Natural killer cell (primary cell): ENCODE measurements at places on chromosomes 4 and X. TPM values are rescaled to one million over a fixed set of nuclear protein-coding genes. Genes with fewer than 3 reads are reported as not detected.

GRCh38 chr4:25117274-25117673 lies 43.0 kb downstream of the SEPSECS start:
- no peak overlapping the region for H3K4me3 ChIP-seq
- no peak for DNase-seq
- no peaks in the 10 kb centered on the region for H3K27me3 ChIP-seq
- no peaks in the 10 kb centered on the region for H3K36me3 ChIP-seq
- H3K27ac ChIP-seq: no peak overlapping the region

DNA sequence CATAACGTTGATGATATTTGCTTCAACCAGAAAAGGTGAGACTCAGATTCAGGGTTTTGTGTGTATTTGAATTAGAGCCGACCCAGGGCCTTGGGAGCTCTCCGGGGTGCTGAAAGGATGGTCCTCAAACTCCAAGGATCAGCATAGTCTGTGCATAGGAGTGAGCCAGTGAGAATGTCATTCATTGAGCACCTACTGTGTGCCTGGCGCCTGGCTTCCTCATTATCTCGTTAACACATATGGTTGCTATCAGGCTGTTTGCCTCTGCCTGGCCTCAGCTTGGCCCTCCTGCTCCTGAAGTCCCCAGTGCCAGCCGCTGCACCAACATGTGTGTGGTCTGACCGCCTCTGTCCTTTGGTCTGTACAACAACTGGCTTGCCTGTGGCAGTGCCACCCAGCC lies 25.1 kb upstream of the JAKMIP1 start:
- H3K27ac ChIP-seq: no peak overlapping the region
- peaks cover 17% of the 10 kb centered on the region for H3K27me3 ChIP-seq
- no peak overlapping the region for H3K4me3 ChIP-seq
- peak; percentile 37 for DNase-seq
- H3K36me3 ChIP-seq: no peaks in the 10 kb centered on the region
- H3K4me1 ChIP-seq: peaks cover 6% of the 10 kb centered on the region

DNA sequence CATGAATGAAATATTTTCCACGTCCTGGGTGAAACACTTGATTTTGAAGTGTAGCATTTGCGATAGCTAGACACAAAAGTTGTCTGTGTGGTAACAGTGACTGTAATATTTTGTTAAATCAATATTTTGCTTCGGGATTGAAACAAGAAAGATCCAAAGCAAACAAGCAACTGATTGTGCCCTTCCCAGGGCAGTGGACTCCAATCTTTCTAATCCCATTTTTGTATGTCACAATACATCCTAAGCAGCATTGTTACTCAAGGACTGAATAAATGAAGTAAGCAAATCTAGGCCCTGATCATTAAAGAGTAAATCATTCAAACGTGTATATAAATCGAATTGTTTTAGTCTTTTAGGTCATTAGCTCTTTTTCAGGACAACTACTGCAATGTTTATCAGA lies 2.8 kb downstream of the ITM2A start:
- H3K4me1 ChIP-seq: peaks cover 8% of the 10 kb centered on the region
- DNase-seq: no peak
- H3K36me3 ChIP-seq: peaks cover 3% of the 10 kb centered on the region
- no peak overlapping the region for H3K4me3 ChIP-seq
- no peak overlapping the region for H3K27ac ChIP-seq
- no peaks in the 10 kb centered on the region for H3K27me3 ChIP-seq

DNA sequence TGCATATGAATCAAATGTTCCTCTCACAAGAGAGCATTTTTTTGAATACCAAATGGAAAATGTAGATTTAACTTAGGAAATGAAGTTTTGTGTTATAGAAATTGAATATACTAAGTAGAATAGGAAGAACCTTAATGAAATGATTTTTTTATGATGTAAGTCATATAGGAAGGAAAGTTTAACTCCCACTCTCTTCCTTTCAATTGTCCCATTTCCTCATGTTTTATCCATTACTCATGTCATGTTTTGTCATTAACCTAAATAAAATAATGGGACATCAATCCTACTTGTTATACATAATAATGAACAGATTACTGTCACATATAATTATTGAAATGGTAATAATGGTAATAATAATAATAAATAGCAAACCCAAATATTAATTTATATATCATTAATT lies 22.7 kb upstream of the SRD5A3 start:
- no peak overlapping the region for H3K4me3 ChIP-seq
- no peaks in the 10 kb centered on the region for H3K36me3 ChIP-seq
- DNase-seq: no peak

GRCh38 chr4:57333684-57334083 lies 223.5 kb upstream of the IGFBP7 start:
- no peaks in the 10 kb centered on the region for H3K36me3 ChIP-seq
- no peaks in the 10 kb centered on the region for H3K4me1 ChIP-seq
- no peak overlapping the region for H3K4me3 ChIP-seq
- DNase-seq: no peak
- H3K27ac ChIP-seq: no peak overlapping the region

GRCh38 chrX:137575596-137576255 lies 9.8 kb downstream of the ZIC3 start:
- no peak for DNase-seq
- no peak overlapping the region for H3K27ac ChIP-seq
- H3K4me3 ChIP-seq: no peak overlapping the region
- H3K36me3 ChIP-seq: no peaks in the 10 kb centered on the region
- peaks cover 5% of the 10 kb centered on the region for H3K27me3 ChIP-seq
- no peaks in the 10 kb centered on the region for H3K4me1 ChIP-seq

- peaks cover 14% of the 10 kb centered on the region for H3K4me1 ChIP-seq
- peaks cover 7% of the 10 kb centered on the region for H3K27me3 ChIP-seq
- no peaks in the 10 kb centered on the region for H3K36me3 ChIP-seq
- no peak for DNase-seq
- peak within 1 kb of the TSS; percentile 45 for H3K4me3 ChIP-seq
Observed at GRCh38 chr4:121951521-121952110, at the start of gene TRPC3. Gene TRPC3, minus strand, starts transcription at chr4:121952060. Its CDS starts 380 bp downstream, at chr4:121951680.

GRCh38 chr4:27915822-27916221 lies 1055.2 kb downstream of the STIM2 start:
- no peaks in the 10 kb centered on the region for H3K4me1 ChIP-seq
- H3K27me3 ChIP-seq: no peaks in the 10 kb centered on the region
- H3K4me3 ChIP-seq: no peak overlapping the region
- no peak overlapping the region for H3K27ac ChIP-seq
- H3K36me3 ChIP-seq: no peaks in the 10 kb centered on the region

GRCh38 chrX:126164226-126164625 lies 1.9 kb downstream of the DCAF12L2 start:
- no peaks in the 10 kb centered on the region for H3K36me3 ChIP-seq
- H3K27ac ChIP-seq: no peak overlapping the region
- no peaks in the 10 kb centered on the region for H3K27me3 ChIP-seq

DNA sequence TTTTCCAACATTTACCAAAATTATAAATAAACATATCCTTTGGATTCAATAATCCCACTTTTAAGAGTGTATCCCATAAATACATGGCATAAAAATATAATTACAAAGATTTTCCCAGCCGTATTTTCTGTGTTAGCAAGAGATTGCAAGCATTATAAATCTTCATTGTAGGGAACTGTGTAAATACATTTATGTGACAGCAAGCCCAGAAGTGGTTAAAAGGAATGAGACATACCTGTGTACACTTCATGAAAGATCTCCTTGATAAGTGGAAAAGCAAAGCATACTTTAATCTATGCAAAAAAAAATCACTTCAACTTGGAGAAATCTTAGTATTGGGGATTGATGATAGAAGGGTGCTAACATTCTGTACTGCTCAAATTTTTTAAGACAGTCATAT lies 173.1 kb downstream of the GASK1B start:
- H3K4me1 ChIP-seq: no peaks in the 10 kb centered on the region
- no peak overlapping the region for H3K27ac ChIP-seq
- H3K4me3 ChIP-seq: no peak overlapping the region
- no peaks in the 10 kb centered on the region for H3K27me3 ChIP-seq

GRCh38 chr4:37763831-37764230 lies 62.7 kb upstream of the PGM2 start:
- no peak for DNase-seq
- H3K27ac ChIP-seq: no peak overlapping the region
- no peaks in the 10 kb centered on the region for H3K4me1 ChIP-seq
- no peak overlapping the region for H3K4me3 ChIP-seq
- H3K36me3 ChIP-seq: no peaks in the 10 kb centered on the region

GRCh38 chr4:32189130-32189529 lies 1469.0 kb downstream of the PCDH7 start:
- no peaks in the 10 kb centered on the region for H3K4me1 ChIP-seq
- no peak overlapping the region for H3K4me3 ChIP-seq
- no peaks in the 10 kb centered on the region for H3K36me3 ChIP-seq
- no peaks in the 10 kb centered on the region for H3K27me3 ChIP-seq
- no peak overlapping the region for H3K27ac ChIP-seq
- DNase-seq: no peak

DNA sequence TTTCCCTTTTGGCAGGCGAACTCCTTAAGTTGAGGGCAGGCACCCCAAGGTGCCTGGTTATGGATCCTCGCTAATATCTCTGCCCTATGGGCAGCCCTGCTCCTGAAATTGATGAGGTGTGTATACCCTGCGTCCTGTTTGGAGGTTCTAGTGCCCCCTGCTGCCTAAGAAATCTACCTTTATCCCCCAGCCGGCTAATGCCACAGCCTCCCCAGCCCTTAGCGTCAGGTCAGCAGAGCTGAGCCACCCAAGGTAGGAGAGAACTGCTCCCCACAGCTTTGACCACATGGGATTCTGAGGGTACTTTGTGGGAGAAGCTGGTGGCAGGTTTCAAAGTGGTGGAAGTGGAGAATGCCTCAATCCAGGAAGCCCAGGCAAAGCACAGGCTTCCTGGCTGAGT lies 50.8 kb downstream of the ANAPC4 start:
- H3K27ac ChIP-seq: no peak overlapping the region
- no peak for DNase-seq
- H3K36me3 ChIP-seq: no peaks in the 10 kb centered on the region
- H3K27me3 ChIP-seq: no peaks in the 10 kb centered on the region
- no peak overlapping the region for H3K4me3 ChIP-seq

- no peaks in the 10 kb centered on the region for H3K4me1 ChIP-seq
- no peak for DNase-seq
- no peak overlapping the region for H3K4me3 ChIP-seq
- peaks cover 2% of the 10 kb centered on the region for H3K36me3 ChIP-seq
- no peaks in the 10 kb centered on the region for H3K27me3 ChIP-seq
Observed at GRCh38 chr4:94480362-94480951, 28.7 kb downstream of the PDLIM5 start.

GRCh38 chrX:84709987-84710386 lies 207.7 kb upstream of the HDX start:
- H3K4me1 ChIP-seq: no peaks in the 10 kb centered on the region
- no peak for DNase-seq
- H3K27ac ChIP-seq: no peak overlapping the region
- no peak overlapping the region for H3K4me3 ChIP-seq

DNA sequence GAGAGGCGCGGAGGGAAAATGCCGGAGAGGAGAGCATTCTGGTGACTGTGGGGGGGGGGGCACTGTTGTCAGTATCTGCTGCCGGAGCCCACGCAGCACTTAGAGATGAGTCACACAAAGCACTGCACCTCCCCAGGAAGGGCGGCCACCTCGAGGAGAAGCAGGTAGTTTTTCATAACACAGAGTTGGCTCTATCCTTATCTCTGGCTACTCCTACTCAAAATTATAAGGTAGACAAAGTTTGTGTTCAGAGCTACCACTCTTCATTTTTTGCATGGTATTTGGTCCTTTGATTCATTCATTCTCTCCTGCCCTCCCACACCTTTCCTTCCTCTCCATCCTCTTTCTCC lies 76.2 kb upstream of the SCOC start:
- no peak overlapping the region for H3K4me3 ChIP-seq
- no peak overlapping the region for H3K27ac ChIP-seq
- no peaks in the 10 kb centered on the region for H3K4me1 ChIP-seq
- H3K36me3 ChIP-seq: no peaks in the 10 kb centered on the region
- no peaks in the 10 kb centered on the region for H3K27me3 ChIP-seq

- H3K27ac ChIP-seq: no peak overlapping the region
- H3K4me3 ChIP-seq: no peak overlapping the region
- no peaks in the 10 kb centered on the region for H3K36me3 ChIP-seq
Observed at GRCh38 chrX:136159611-136160025, 12.3 kb downstream of the FHL1 start.

DNA sequence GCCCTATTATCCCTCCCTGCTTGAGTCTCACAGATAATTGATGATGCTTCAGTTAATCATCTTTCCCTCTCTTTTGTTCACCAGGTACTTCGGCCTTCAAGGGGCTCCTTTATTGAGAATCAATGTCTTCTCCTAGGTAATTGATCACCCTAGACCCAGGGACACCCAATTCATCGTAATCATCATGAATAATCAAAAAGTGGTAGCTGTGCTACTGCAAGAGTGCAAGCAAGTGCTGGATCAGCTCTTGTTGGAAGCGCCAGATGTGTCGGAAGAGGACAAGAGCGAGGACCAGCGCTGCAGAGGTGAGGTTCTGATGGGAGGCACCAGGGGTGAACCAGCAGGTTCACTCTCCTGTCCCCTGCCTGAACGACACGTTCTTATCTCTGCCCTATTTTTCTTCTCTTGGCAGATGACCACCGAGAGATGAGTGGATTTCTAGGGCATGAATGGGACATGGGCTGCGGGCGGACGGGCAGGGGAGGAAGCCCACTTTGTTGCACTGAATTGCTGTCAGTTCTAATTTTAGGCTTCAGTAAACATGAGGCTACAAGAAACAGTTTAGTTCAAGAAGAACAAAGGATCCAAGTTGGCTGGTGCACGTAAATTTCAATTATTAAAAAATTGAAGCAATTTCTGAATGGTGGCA lies 80.5 kb downstream of the ALPK1 start:
- no peaks in the 10 kb centered on the region for H3K36me3 ChIP-seq
- H3K4me3 ChIP-seq: no peak overlapping the region
- DNase-seq: no peak
- no peaks in the 10 kb centered on the region for H3K4me1 ChIP-seq
- H3K27me3 ChIP-seq: no peaks in the 10 kb centered on the region

GRCh38 chr4:182593864-182594263 lies 323.3 kb downstream of the DCTD start:
- no peaks in the 10 kb centered on the region for H3K27me3 ChIP-seq
- H3K4me3 ChIP-seq: no peak overlapping the region
- no peak overlapping the region for H3K27ac ChIP-seq

- H3K4me1 ChIP-seq: peaks cover 13% of the 10 kb centered on the region
- H3K36me3 ChIP-seq: no peaks in the 10 kb centered on the region
- no peak overlapping the region for H3K27ac ChIP-seq
- H3K4me3 ChIP-seq: no peak overlapping the region
- no peaks in the 10 kb centered on the region for H3K27me3 ChIP-seq
Observed at GRCh38 chr4:54498661-54499111, 159.1 kb upstream of the KIT start.

GRCh38 chr4:123390846-123391456 lies 5.6 kb upstream of the SPRY1 start:
- peak; percentile 51 for DNase-seq
- no peaks in the 10 kb centered on the region for H3K36me3 ChIP-seq
- H3K4me1 ChIP-seq: no peaks in the 10 kb centered on the region
- H3K27ac ChIP-seq: no peak overlapping the region

The VEGFD gene
- total RNA-seq: not detected

The NR0B1 gene
- not detected for total RNA-seq

The HSD17B13 gene
- 0.33 TPM for total RNA-seq

The ZMAT1 gene
- 13.5 TPM for total RNA-seq

The RXFP1 gene
- total RNA-seq: not detected

The CENPVL1 gene
- not detected for total RNA-seq

The BMPR1B gene
- 0.25 TPM for total RNA-seq

The APELA gene
- not detected for total RNA-seq

The SPRY1 gene
- total RNA-seq: 9.5 TPM

The FUNDC2 gene
- 49.7 TPM for total RNA-seq

The CLOCK gene
- total RNA-seq: 11.4 TPM

The NUDT11 gene
- total RNA-seq: 2.7 TPM

The UGT2B15 gene
- not detected for total RNA-seq

The GAGE2A gene
- total RNA-seq: not detected

The GPR34 gene
- 6.0 TPM for total RNA-seq
